Left renal cortex interstitium (tissue), 4 donors: ENCODE measurements at places on chromosomes 6 and 20. TPM values are rescaled to one million over a fixed set of nuclear protein-coding genes. Genes with fewer than 3 reads are reported as not detected.

The ZBTB46 gene
- polyA plus RNA-seq: 19.3 TPM

- DNase-seq: no peak
Observed at GRCh38 chr20:47235111-47235510, 121.4 kb downstream of the ZMYND8 start.

The LHFPL5 gene
- 0.08 TPM for polyA plus RNA-seq

- no peak for DNase-seq
Observed at GRCh38 chr20:8067082-8067481, 47.5 kb upstream of the TMX4 start.

- no peak for DNase-seq
Observed at GRCh38 chr6:52189974-52190373, 3.8 kb downstream of the IL17A start.

DNA sequence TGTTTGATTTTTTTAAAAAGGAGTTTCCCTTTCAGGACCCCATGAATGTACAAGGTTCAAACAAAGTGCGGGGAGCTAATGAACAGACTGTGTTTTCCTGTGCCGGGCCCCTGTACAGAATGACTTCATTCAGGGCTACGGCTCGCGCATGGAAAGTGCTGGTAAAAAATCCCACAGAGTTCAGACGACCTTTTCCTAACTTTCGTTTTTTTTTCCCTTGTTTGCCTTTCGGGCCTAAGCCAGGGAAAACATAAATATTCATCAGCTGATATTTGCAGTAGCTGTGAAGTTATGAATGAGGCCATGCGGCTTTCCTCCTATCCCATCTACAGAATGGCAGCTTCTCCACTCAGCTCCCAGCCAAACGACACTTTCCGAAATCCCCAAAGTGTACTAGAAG is 74.0 kb downstream of the HAO1 start:
- peak; percentile 32 for DNase-seq

DNA sequence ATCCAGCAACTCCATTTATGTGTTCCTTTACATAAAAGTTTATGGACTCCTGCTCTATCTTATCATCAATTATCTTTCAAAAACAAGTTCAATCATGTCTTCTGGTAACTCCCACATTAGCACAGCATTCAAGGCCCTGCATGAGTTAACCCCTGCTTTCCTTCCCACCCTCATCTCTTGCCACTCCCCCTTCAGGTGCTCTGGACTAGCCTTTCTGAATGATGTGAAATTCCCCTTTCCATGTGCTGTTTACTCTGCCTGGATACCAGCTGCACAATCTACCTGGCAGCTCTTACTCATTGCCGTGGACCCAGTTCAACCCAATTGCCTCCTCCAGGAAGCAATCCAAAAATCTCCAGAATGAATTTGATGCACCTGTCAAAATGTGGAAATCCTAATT is 11.9 kb downstream of the ADGRF4 start:
- DNase-seq: no peak

- no peak for DNase-seq
Observed at GRCh38 chr6:143741480-143741879, 63.7 kb downstream of the PHACTR2 start.

- no peak for DNase-seq
Observed at GRCh38 chr20:57476641-57477461, 48.1 kb downstream of the CTCFL start.

The ZSWIM1 gene
- polyA plus RNA-seq: 17.1 TPM

- no peak for DNase-seq
Observed at GRCh38 chr20:10357974-10358373, 76.0 kb downstream of the MKKS start.

The C6orf141 gene
- polyA plus RNA-seq: 0.98 TPM

The BANF2 gene
- not detected for polyA plus RNA-seq

GRCh38 chr6:15507221-15507620 is 155.6 kb downstream of the DTNBP1 start:
- DNase-seq: no peak

DNA sequence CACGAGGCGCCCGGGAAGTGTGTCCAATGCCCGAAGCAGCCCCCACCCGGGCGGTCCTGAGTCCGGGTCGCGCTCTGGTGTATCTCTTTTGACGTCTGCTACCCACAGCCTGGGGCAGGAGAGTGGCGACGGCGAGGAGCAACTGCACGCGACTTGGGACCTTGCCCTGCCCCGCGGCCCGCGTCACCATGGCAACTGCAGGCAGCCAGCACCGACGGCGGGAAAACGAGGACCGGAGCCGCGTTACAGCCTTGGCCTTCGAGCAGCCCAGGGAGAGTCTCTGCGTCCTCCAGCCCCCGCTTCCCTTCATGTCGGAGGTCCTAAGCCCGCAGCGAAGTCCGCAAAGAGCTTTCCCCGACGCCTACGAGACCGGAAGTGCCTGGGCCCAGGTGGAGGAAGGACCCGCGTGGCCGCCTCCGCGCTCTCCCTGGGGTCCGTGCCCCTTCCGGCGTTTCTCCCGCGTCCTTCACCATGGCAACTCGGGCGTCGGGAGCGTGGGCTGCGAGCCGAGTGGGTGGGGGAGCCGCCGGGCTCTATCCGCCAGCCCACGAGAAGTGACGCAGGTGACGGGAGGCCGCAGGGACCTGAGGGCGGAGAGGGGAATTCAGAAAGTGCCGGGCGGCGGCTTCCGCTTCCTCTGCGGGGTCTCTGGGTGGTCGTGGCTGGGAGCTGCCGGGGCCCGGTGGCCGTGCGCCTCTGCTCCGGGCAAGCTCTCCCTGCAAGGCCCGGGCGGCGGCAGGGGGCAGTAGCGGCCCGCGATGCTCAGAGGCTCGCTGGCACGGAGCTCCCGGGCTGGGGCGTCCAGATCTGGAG is 88.6 kb upstream of the TGM3 start:
- DNase-seq: peak; percentile 46

The SMPD2 gene
- polyA plus RNA-seq: 12.3 TPM

GRCh38 chr6:128370072-128370471 is 150.3 kb downstream of the PTPRK start:
- no peak for DNase-seq

DNA sequence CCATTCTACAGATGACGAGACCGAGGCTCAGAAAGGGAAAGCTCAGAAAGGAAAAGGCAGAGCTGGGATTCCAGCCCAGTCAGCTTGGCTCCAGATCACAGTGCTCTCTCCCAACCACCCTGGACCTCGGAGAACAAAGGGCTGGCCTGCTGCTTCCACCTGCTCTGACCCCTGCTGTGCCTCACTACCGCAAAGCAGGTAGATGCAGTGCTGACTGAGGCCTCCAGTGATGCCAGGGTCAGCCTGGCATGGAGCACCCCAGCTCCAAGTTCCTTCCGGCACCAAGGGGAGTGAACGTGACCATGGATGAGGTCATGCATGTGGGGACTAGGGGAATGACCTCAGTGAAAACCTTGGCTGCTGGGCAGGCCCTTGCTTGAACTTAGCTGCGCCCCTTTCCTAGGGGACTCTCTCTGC is 20.7 kb upstream of the TLDC2 start:
- DNase-seq: no peak

GRCh38 chr20:57398231-57398821 is 7.1 kb downstream of the RBM38 start:
- DNase-seq: no peak

GRCh38 chr6:31317036-31317435 is 39.9 kb downstream of the HLA-B start:
- no peak for DNase-seq

- no peak for DNase-seq
Observed at GRCh38 chr6:135667691-135668455, 170.3 kb upstream of the AHI1 start.

- no peak for DNase-seq
Observed at GRCh38 chr6:105695461-105695860, 292.6 kb upstream of the PREP start.

DNA sequence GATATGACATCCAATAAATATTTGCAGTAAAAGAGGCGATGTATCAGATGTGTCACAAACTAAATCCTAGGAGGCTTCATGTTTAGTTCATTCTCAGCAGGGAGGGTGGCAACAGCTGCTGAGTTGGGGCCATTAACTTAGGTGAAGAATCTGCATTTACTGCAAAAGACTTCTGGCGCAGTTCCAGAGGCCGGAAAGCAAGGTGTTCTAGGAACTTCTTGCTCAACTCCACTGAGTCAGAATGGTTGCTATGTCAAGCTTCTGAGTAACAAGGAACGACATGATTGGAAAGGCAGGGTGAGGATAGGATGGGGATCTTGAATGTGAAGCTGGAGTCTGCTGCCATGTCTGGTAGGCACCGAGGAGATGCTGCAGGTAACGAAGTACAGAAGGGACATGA is 11.7 kb downstream of the ADNP start:
- no peak for DNase-seq

DNA sequence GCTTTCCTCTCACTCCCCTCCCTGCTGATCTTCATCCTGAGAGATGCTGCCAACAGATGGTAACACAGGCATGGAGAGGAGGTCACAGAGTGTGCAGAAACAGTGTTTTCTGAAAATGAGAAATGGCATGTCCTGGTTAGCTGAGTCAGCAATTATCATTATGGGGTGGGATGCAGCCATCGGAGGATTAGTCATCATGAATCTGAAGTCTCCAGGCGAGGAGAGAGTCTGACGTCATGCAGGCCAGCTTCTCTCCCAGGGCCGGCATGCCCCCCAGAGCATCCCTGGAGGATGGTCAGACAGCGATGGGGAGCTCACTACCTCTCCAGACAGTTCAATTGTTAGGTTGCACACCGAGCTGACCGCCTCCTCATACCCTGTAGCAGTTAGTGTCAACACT is 4.7 kb upstream of the GTSF1L start:
- no peak for DNase-seq

GRCh38 chr6:163469459-163469985 is 55.0 kb downstream of the QKI start:
- DNase-seq: no peak

The CST7 gene
- 0.39 TPM for polyA plus RNA-seq

DNA sequence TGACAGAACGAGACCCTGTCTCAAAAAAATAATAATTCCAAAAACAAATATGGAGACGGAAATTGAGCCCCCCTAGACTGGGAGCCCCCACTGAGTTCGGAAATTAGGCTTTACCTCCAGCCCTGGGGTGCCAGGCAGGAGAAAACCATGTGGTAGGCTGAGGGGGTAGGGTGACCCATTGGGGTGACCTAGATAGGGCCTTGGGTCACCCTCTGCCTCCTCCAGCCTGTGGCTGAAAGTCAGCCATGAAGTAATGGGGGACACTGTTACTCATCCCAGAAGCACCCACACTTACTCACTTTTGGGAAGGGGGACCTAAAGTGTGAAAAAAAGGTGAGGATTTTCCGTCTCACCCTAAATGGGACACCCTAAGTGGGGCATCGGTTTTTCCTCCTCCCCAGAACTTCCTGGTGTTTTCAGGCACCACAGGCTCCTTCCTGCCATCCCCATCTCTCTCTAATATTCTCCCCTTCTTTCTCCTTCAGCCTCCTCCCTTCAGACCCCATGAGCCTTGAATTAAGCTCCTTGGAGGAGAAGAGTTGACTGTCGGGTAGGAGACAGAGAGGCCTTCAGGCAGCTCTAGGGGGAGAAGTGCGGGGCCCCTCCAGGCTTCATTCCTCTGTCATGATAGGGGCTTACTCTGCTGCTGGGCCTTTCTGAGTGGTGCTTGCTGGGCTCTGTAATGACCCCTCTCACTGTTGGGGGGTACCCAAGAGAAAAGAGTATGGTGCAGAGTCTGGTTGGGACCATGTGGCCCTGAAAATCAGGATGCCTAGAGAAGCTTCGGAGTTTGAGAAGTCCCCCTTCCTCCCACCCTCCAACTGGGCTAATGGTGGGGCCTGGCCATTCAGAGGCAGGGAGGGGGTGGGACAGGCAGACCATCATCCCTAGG is 2.4 kb downstream of the LTB start:
- DNase-seq: no peak
